Activated CD4-positive, alpha-beta T cell treated with anti-CD3 and anti-CD28 coated beads, Interleukin-2, amount 10 ng/mL, durations not matched to agents 24 days and 14 days (primary cell): ENCODE measurements at places on chromosomes 13 and 19. TPM values are rescaled to one million over a fixed set of nuclear protein-coding genes. Genes with fewer than 3 reads are reported as not detected.

Gene PEAK3
- 0.09 TPM in 1 of 2 replicates, not detected in the other for total RNA-seq

Gene ZNF793
- 0.69 and 0.72 TPM in 2 replicates for total RNA-seq

Gene ZNF439
- total RNA-seq: 3.3 and 3.9 TPM in 2 replicates

Gene NLRP8
- not detected in 2 replicates for total RNA-seq

Gene SLC17A7
- total RNA-seq: 0.12 and 0.54 TPM in 2 replicates

GRCh38 chr19:12868540-12869112 lies 12.6 kb downstream of the DNASE2 start:
- DNase-seq: peak; percentile 67

- no peak for DNase-seq
Observed at GRCh38 chr19:50826492-50827240, 3.1 kb upstream of the KLK1 start.

DNA sequence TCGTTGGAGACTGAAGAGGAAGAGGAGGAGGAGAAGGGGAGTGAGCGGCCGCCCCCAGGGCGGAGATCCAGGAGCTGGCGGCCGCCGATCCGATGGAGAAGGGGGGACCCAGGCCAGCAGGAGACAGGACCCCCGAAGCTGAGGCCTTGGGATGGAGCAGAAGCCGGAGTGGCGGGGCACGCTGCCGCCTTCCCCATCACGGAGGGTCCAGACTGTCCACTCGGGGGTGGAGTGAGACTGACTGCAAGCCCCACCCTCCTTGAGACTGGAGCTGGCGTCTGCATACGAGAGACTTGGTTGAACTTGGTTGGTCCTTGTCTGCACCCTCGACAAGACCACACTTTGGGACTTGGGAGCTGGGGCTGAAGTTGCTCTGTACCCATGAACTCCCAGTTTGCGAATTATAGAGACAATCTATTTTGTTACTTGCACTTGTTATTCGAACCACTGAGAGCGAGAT lies 1.8 kb downstream of the GADD45B start:
- peak; percentile 80 for DNase-seq

DNA sequence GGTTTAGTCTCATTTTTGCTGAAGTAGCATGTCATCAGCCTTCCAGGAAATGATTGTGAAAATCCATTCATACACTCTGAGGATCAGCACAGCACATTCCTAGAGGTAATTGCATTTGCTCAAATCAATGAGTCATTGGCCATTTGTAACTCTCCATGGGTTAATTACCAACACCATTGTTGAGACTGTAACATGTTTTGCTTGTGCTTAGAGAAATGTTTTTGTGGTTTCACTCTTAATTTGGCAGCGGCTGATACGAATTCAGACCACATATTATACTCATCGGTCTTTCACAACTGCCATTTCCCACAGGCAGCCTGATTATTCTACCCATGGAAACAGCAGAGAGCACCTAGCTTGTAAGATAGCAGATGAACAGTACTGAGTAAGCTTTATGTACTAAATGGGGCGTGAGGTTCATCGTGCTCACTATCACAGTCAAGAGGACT lies 110.3 kb downstream of the NHLRC3 start:
- DNase-seq: no peak
